Hepatocyte (in vitro differentiated cells): ENCODE measurements at places on chromosomes 2 and 18. TPM values are rescaled to one million over a fixed set of nuclear protein-coding genes. Genes with fewer than 3 reads are reported as not detected.

Gene SLC9A2
- polyA plus RNA-seq: 0.52 and 1.1 TPM in 2 replicates

Gene ILKAP
- 36.6 and 37.5 TPM in 2 replicates for polyA plus RNA-seq

Gene CFAP53
- 0.24 and 0.86 TPM in 2 replicates for polyA plus RNA-seq

Gene OTX1
- polyA plus RNA-seq: 0.52 TPM in 1 of 2 replicates, not detected in the other

Gene LTBP1
- polyA plus RNA-seq: 29.5 and 35.6 TPM in 2 replicates

Gene TSPYL6
- not detected in 2 replicates for polyA plus RNA-seq

Gene PROM2
- polyA plus RNA-seq: 2.1 and 2.6 TPM in 2 replicates

Gene CFC1
- polyA plus RNA-seq: 16.9 and 28.4 TPM in 2 replicates

Gene DNER
- polyA plus RNA-seq: 0.54 TPM in 1 of 2 replicates, not detected in the other

Gene XPO1
- polyA plus RNA-seq: 44.1 and 58.3 TPM in 2 replicates

Gene UPP2
- polyA plus RNA-seq: not detected in 2 replicates

Gene AQP12B
- polyA plus RNA-seq: 0.38 and 0.53 TPM in 2 replicates

Gene LRATD1
- polyA plus RNA-seq: 44.4 and 49.9 TPM in 2 replicates

Gene MARCHF7
- 58.8 and 71.2 TPM in 2 replicates for polyA plus RNA-seq

Gene ESPNL
- polyA plus RNA-seq: 0.62 TPM in 1 of 2 replicates, not detected in the other

Gene EIF5B
- polyA plus RNA-seq: 18.3 and 24.8 TPM in 2 replicates

Gene CDKL4
- 0.22 and 0.35 TPM in 2 replicates for polyA plus RNA-seq

Gene XDH
- polyA plus RNA-seq: 1.6 and 2.6 TPM in 2 replicates

Gene UCN
- polyA plus RNA-seq: 1.0 and 2.6 TPM in 2 replicates

Gene ASAP2
- polyA plus RNA-seq: 13.7 and 15.4 TPM in 2 replicates

Gene SPC25
- polyA plus RNA-seq: 8.1 and 8.3 TPM in 2 replicates
